ENCODE measurements at places on chromosomes 3 and 15. TPM values are rescaled to one million over a fixed set of nuclear protein-coding genes. Genes with fewer than 3 reads are reported as not detected.

FBLN2 gene
- total RNA-seq: 0.18 TPM

TERC gene
- 15.5 TPM for total RNA-seq

SPRED1 gene
- 1.2 TPM for total RNA-seq

PIERCE2 gene
- not detected for total RNA-seq

ELL3 gene
- total RNA-seq: 0.49 TPM

ETV5 gene
- total RNA-seq: 1.0 TPM

ERC2 gene
- total RNA-seq: not detected

ADGRG7 gene
- total RNA-seq: not detected

SERPINI2 gene
- total RNA-seq: not detected

SHC4 gene
- 5.0 TPM for total RNA-seq

GYG1 gene
- 31.9 TPM for total RNA-seq

ABHD6 gene
- 7.1 TPM for total RNA-seq

GOLGA8H gene
- total RNA-seq: not detected

KCNH8 gene
- total RNA-seq: not detected

TNFSF10 gene
- 38.2 TPM for total RNA-seq

- H3K4me3 ChIP-seq: peak overlapping the region; percentile 78
- peak overlapping the region; percentile 54 for H3K27ac ChIP-seq
- H3K27me3 ChIP-seq: no peaks in the 10 kb centered on the region
- no peaks in the 10 kb centered on the region for H3K36me3 ChIP-seq
These were observed 2.6 kb downstream of the FAM43A start for GRCh38 chr3:194688200-194688740.

DNA sequence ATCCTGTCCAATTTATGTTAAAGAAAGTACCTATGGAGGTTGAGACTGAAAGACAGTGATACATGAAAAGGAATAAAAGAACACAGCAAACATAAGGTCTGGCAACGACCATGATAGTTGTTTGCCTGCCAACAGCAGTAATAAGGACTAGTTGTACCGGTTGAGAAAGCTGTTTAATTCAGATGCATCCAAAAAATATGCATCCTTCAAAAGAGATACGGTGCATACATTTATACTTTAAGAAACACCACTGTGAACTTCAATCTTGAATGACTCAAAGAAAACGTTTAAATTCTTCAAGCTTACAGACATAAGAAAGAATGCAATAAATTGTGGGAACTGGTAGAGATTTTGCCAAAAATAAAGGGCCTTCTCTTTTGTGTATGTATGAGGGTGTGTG is 492.1 kb downstream of the NLGN1 start:
- H3K27me3 ChIP-seq: no peaks in the 10 kb centered on the region
- DNase-seq: no peak

- no peak overlapping the region for H3K27ac ChIP-seq
- H3K4me3 ChIP-seq: no peak overlapping the region
- H3K36me3 ChIP-seq: no peaks in the 10 kb centered on the region
- no peak for DNase-seq
- no peaks in the 10 kb centered on the region for H3K4me1 ChIP-seq
These were observed 2.8 kb upstream of the THSD4 start for GRCh38 chr15:71112429-71112828.

GRCh38 chr3:102179326-102180177 is 255.3 kb upstream of the ZPLD1 start:
- H3K27me3 ChIP-seq: no peaks in the 10 kb centered on the region
- H3K4me3 ChIP-seq: no peak overlapping the region
- no peak for DNase-seq
- peaks cover 6% of the 10 kb centered on the region for H3K4me1 ChIP-seq
- H3K27ac ChIP-seq: no peak overlapping the region

- H3K4me3 ChIP-seq: no peak overlapping the region
- no peaks in the 10 kb centered on the region for H3K36me3 ChIP-seq
- no peaks in the 10 kb centered on the region for H3K4me1 ChIP-seq
- no peak overlapping the region for H3K27ac ChIP-seq
- no peaks in the 10 kb centered on the region for H3K27me3 ChIP-seq
These were observed 142.8 kb downstream of the EDEM1 start for GRCh38 chr3:5330152-5330810.

DNA sequence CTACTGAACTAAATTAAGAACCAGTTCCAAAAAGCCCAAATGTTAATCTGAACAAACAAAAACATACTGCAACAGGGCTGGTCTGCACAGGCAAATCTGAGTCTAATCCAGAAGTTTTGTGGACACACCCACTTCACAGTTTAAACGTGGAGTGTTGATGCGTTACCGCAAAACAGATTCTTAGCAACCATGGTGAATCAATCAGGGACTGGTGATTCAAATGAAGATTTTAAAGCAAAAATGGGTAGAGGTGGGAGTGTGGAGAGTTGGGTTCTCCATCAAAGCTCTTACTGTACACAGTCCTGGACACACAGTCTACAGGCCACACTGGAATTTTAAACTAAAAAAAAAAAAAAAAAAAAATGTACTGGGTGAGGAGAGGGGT is 5.2 kb downstream of the ANXA2 start:
- peaks cover 42% of the 10 kb centered on the region for H3K4me1 ChIP-seq
- H3K27ac ChIP-seq: no peak overlapping the region
- DNase-seq: peak; percentile 37
- no peak overlapping the region for H3K4me3 ChIP-seq

DNA sequence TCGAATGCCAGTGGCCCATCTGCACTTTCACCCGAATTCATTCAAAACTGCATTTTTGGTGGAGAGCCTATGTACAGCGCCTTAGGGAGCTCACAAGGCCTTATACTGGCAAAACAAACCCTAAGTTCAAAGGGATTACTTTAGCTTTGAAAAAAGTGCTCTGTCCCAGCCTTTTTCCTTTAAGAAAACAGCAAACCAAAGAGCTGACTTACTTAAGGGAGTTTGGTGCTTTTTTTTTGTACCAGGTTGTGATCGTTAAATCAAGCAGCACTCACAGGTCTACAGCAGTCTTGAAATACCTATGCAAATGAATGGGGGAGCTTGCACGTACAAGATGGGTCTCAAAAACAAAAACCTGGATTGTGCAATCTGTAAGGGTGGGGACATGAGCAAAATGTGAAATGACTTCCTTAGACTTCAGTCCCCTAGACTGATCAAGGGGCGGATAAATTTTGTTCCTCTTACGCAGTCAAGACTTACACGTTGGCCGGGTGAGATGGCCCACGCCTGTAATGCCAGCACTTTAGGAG is 11.6 kb upstream of the PIK3CB start:
- no peaks in the 10 kb centered on the region for H3K4me1 ChIP-seq
- H3K27me3 ChIP-seq: no peaks in the 10 kb centered on the region
- no peak overlapping the region for H3K27ac ChIP-seq
- no peak overlapping the region for H3K4me3 ChIP-seq
- H3K36me3 ChIP-seq: no peaks in the 10 kb centered on the region

GRCh38 chr3:98556164-98557130 is 24.7 kb downstream of the GPR15 start:
- no peaks in the 10 kb centered on the region for H3K36me3 ChIP-seq
- H3K27ac ChIP-seq: peak overlapping the region; percentile 52
- peaks cover 63% of the 10 kb centered on the region for H3K4me1 ChIP-seq
- H3K4me3 ChIP-seq: peak overlapping the region; percentile 24

- no peak for DNase-seq
- H3K36me3 ChIP-seq: no peaks in the 10 kb centered on the region
- H3K4me3 ChIP-seq: no peak overlapping the region
- no peaks in the 10 kb centered on the region for H3K4me1 ChIP-seq
These were observed 14.3 kb upstream of the TLE3 start for GRCh38 chr15:70112074-70112395.

- no peak overlapping the region for H3K27ac ChIP-seq
- no peaks in the 10 kb centered on the region for H3K4me1 ChIP-seq
- no peaks in the 10 kb centered on the region for H3K36me3 ChIP-seq
- H3K4me3 ChIP-seq: no peak overlapping the region
- H3K27me3 ChIP-seq: no peaks in the 10 kb centered on the region
- no peak for DNase-seq
These were observed 63.8 kb upstream of the ABHD2 start for GRCh38 chr15:89024418-89024817.

DNA sequence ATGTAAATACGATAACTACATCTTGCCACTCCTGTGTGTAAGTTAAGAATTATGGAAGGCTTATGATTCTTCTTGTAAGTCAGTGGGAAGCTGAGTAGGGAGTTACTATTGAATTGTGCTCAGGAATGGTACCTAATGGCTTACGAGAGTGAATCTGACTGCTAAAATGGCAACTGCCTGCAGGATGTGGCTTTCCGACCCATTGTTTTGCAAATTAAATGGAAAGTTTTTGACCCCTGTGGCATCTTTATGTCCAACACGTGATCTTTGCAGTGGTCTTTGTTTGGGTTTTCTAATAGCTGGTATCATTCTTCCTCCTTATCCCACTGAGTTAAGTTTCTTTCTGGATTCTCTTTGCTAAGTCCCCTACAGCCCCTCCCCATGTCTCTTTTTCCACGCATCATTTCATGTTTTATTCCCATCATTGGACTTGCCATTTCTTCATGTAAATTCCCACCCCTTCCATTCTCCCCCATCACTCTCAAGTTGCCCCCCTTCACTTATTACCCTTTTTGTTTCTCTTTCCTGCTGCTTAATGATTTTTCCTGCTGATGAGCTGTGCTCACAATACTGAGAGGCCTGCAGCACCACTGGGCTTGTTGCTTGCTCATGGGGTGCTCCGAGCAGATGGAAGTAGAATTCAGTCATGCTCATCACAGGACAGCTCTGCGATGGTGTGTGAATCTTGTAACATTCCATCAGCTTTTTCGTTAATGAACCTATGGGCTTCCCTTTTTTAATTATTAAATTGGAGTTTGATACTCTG is 428.2 kb upstream of the IL12A start:
- H3K27me3 ChIP-seq: no peaks in the 10 kb centered on the region
- H3K36me3 ChIP-seq: no peaks in the 10 kb centered on the region
- DNase-seq: no peak
- H3K4me3 ChIP-seq: no peak overlapping the region
- no peak overlapping the region for H3K27ac ChIP-seq

DNA sequence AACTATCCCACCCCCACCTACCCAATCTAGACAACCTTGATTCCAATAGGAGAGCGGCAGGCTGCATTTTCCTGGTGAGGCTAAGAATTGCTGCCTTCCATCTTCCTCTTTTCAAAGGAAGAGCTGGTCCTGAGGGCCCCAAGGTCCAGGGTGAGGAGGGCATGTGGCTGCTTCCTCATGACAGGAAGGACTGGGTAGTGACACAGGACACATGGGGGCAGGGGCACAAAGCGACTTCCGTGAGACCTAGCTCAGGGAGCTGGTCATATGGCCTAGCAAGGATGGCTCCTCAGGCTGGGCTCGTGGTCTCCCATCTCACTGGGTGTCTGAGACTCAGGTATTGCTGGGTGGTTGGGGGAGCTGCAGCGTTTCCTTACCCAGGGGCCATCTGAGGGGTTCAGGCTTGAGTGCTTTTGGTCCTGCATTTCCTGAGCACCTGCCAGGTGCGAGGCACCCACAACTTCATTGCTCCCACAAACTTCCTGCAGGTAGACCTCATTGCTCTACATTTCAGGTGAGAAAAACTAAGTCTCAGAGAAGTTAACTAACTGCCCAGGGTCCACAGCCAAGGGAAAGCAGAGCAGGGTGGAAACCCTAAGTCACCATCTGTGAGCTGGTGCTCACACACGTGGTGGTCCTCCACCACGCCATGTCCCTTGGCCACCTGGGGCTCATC is 160.0 kb upstream of the TLE3 start:
- no peaks in the 10 kb centered on the region for H3K36me3 ChIP-seq
- DNase-seq: no peak
- no peaks in the 10 kb centered on the region for H3K27me3 ChIP-seq
- H3K27ac ChIP-seq: no peak overlapping the region
- H3K4me1 ChIP-seq: peaks cover 33% of the 10 kb centered on the region
- no peak overlapping the region for H3K4me3 ChIP-seq

DNA sequence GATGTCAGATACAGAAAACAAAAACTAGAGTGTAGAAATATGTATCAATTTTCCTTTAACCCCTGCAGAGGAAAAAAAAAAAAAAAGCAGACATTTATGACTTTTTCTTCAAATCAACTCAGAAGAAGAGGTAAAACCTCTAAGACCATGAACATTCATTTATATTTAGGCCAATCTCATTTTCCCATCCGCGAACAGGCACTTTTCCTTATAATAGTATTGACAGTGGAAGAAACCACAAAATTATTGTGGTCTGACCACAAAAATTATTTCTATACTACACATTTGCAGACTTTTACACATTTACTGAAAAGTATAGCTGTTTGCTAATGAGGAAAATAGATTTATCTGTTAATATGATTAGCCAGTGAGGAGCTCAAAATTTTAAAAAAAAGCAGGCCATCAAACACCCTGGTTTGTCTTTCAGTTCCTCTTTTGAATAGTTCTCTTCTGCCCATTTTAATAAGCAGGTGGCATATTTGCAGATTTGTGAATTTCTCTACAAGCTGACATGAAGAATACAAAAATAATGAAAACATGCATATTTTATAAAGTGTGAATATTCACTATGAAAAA is 5.7 kb downstream of the OSBPL11 start:
- no peak overlapping the region for H3K4me3 ChIP-seq
- H3K4me1 ChIP-seq: peaks cover 18% of the 10 kb centered on the region
- no peaks in the 10 kb centered on the region for H3K36me3 ChIP-seq
- DNase-seq: no peak
- no peaks in the 10 kb centered on the region for H3K27me3 ChIP-seq
- H3K27ac ChIP-seq: no peak overlapping the region

DNA sequence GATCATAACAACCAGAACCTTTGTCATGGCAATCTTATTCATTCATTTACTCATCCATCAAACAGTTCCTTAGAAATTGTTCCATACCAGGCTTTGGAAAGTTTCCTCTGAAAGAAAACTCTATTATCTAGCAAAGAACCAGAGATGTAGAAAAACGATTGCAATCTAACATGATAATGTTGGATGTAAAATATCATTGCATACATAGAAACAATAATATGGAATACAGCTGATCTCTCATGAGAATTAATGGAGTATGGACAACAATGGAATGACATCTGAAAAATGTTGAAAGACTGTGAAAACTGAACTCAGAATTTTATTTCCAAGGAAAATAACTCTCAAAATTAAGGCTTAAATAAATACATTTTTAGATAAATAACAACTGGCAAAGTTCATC is 665.4 kb downstream of the NLGN1 start:
- H3K36me3 ChIP-seq: no peaks in the 10 kb centered on the region
- no peak for DNase-seq
- no peaks in the 10 kb centered on the region for H3K27me3 ChIP-seq

GRCh38 chr3:147099076-147099475 is 307.3 kb downstream of the ZIC4 start:
- no peaks in the 10 kb centered on the region for H3K4me1 ChIP-seq
- H3K27ac ChIP-seq: no peak overlapping the region
- DNase-seq: no peak
- no peaks in the 10 kb centered on the region for H3K27me3 ChIP-seq

DNA sequence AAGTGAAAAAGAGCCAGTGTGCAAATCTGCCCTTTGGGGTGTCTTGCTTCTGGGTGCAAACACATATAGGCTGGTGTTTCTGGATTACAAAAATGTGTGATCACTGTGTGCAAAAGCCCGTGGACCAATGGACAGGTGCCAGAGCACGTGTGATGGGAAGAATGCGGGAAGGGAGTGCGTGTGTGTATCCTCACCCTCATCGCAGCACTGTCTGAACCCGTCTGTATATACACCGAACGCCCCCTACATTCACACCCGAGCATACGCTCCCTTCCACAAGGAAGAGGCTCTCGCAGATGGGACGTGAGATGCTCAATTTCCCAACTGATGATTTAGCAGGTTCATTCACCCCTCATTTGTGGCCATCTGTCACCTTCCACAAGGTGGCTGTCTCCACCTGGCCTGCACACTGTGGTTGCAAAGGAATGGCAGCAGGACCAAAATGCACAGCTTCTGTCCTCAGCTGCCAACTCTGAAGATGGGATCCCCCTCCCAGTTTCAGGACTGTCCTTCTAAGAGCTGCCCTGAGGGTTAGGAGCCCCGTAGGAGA is 19.4 kb upstream of the SLC6A1 start:
- no peak overlapping the region for H3K4me3 ChIP-seq
- H3K27ac ChIP-seq: no peak overlapping the region
- DNase-seq: no peak
- no peaks in the 10 kb centered on the region for H3K36me3 ChIP-seq
- H3K27me3 ChIP-seq: no peaks in the 10 kb centered on the region
- H3K4me1 ChIP-seq: no peaks in the 10 kb centered on the region

Measured in CD8-positive, alpha-beta memory T cell (primary cell).